Osteocyte (in vitro differentiated cells): ENCODE measurements at places on chromosomes 7 and 10. TPM values are rescaled to one million over a fixed set of nuclear protein-coding genes. Genes with fewer than 3 reads are reported as not detected.

DNA sequence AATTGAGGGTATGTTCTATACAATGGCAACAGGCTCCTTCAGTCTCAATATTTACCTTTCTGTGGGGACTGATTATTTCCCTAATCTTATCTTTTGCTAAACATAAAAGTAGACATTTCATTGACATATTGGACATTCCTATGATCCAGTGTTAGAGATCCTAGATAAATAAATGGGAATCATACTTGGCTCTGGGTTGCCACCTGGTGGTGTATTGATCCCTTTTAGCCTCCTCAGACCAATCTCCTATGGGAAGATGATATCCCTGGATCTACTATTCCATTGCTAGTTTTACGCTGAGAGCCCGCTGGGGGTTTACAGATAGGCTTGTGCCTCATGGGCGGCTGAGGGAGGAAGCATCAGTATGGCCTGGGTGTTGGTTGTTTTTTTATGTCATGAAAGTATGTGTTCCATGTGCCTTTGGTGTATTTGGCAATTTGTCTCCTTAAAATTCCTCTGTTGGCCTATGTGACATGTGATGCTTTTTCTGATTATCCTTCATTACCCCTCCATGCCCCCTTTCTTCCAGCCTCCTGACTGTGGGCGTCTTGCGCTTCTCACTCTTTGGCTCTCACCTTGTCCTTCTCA is 18.8 kb downstream of the CELF2 start:
- no peak overlapping the region for H3K27ac ChIP-seq
- DNase-seq, result no peak
- peaks cover 2% of the 10 kb centered on the region for H3K36me3 ChIP-seq

GRCh38 chr10:89129911-89130310 is 77.2 kb downstream of the CH25H start:
- DNase-seq, result no peak
- peak overlapping the region; percentile 83 for H3K27ac ChIP-seq
- H3K27me3 ChIP-seq, result peaks cover 31% of the 10 kb centered on the region
- peaks cover 3% of the 10 kb centered on the region for H3K36me3 ChIP-seq
- peak overlapping the region; percentile 35 for H3K4me3 ChIP-seq

DNA sequence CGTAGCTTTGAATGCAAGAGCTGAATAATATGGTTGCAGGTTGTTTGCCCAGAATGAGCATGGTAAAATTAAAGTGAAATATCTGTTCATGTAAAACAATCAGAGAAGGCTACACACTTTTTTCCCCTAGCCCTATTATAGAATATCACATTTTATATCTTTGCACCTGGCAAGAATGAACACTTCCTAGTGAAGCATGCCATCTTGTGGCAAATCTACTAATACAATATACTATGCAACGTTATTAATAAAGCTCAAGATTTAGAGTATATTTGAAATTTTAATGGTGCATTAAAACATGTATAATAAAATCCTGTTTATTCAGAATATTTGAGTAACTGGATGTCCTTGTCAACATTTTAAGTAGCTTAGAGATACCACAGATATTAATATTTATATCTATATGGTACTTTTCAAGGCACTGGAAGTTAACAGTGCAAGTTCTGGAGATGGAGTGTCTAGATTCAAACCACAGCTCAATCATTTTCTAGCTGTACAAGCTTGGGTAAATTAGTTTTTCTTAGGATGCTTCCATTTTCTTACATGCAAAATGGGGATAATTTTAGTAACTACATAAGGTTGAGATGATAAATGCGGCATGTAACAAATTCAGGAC is 643.1 kb upstream of the SEMA3D start:
- no peak overlapping the region for H3K4me3 ChIP-seq
- peaks cover 25% of the 10 kb centered on the region for H3K4me1 ChIP-seq
- no peak overlapping the region for H3K27ac ChIP-seq
- H3K27me3 ChIP-seq, result no peaks in the 10 kb centered on the region
- no peak for DNase-seq

DNA sequence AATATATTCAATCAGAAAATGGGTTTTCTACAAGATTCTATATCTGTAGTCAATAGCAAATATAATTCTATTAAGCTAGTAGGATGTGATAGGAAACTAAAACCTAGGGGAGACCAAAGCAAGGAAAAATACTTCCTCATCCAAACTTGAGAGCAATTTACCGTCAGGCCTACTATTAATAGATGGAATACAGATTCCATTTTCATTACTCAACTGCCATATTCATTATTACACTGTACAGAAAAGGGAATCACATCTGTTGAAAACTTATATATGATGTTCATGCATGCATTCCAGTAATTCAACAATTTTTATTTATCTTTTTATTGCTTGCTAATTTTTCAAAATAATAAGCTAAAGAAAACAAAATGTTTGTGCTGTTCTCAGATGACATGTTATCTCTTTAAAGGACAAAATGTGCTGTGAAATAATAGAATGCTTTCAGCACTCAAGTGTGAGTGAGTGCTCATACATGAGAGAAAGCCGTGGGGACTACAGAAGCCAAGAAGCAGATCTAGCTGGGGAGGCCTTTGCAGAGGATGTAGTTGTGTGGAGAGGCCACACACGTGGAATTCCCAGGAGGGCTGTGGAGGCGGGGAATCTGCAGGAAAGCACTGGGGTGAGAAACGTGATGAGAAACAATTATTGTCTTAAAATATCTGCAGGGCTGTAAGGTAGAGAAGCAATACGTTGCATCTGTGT is 110.0 kb downstream of the EGFR start:
- peak overlapping the region; percentile 96 for H3K27ac ChIP-seq
- no peaks in the 10 kb centered on the region for H3K27me3 ChIP-seq
- H3K4me3 ChIP-seq, result peak overlapping the region; percentile 1
- H3K4me1 ChIP-seq, result peaks cover 90% of the 10 kb centered on the region

- no peak for DNase-seq
- H3K27ac ChIP-seq, result no peak overlapping the region
- H3K27me3 ChIP-seq, result peaks cover 65% of the 10 kb centered on the region
- H3K36me3 ChIP-seq, result no peaks in the 10 kb centered on the region
- no peak overlapping the region for H3K4me3 ChIP-seq
These were observed 5.6 kb downstream of the LRRTM3 start for GRCh38 chr10:66931340-66931948.

DNA sequence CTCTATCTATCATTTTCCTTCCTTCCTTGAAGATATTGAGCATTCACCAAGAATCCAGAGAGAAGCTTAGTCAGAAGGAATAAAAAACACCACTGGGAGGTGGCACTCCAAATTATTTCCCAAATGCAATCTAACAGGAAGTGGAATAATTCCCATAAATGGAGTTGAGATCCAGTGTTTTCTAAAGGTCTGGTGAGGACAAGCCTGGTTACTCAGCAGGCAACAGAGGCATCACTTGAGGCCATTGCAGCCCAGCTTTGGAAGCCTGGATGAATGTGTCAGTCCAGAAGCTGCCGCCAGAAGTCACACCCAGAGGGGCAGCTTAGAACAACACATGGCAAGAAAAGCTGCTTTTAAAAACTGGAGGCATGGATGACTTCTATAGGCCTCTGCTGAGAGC is 288.9 kb upstream of the KLF6 start:
- no peaks in the 10 kb centered on the region for H3K27me3 ChIP-seq
- no peaks in the 10 kb centered on the region for H3K36me3 ChIP-seq
- H3K4me3 ChIP-seq, result no peak overlapping the region
- H3K27ac ChIP-seq, result peak overlapping the region; percentile 84
- DNase-seq, result no peak

GRCh38 chr7:4650433-4651047 is 31.6 kb upstream of the FOXK1 start:
- H3K36me3 ChIP-seq, result no peaks in the 10 kb centered on the region
- H3K4me3 ChIP-seq, result no peak overlapping the region
- no peak for DNase-seq
- H3K27me3 ChIP-seq, result no peaks in the 10 kb centered on the region
- peak overlapping the region; percentile 64 for H3K27ac ChIP-seq

DNA sequence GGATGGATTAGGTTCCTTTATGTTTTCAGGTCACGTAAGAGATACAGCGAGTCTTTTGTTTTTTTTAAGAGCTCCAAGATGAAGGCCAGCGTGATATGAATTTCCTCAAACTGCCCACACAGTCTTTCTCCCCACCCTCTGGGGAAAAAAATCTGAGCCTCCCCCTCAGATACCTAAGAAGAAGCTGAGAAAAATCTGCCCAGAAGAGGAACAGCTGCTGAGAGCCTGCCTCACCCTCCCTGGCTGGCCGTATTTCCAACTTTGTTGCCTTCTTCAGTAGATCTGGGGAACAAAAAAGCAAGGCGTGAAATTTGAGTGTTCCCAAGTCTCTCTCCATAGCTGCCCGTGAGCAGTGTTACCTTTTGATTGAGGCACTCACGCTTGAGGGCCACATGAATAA is 208.1 kb downstream of the KIAA1217 start:
- DNase-seq, result no peak
- no peaks in the 10 kb centered on the region for H3K27me3 ChIP-seq
- peaks cover 19% of the 10 kb centered on the region for H3K4me1 ChIP-seq
- no peak overlapping the region for H3K4me3 ChIP-seq
- H3K27ac ChIP-seq, result no peak overlapping the region

GRCh38 chr7:129017933-129018538 is 36.9 kb downstream of the TNPO3 start:
- peaks cover 27% of the 10 kb centered on the region for H3K36me3 ChIP-seq
- no peaks in the 10 kb centered on the region for H3K27me3 ChIP-seq

DNA sequence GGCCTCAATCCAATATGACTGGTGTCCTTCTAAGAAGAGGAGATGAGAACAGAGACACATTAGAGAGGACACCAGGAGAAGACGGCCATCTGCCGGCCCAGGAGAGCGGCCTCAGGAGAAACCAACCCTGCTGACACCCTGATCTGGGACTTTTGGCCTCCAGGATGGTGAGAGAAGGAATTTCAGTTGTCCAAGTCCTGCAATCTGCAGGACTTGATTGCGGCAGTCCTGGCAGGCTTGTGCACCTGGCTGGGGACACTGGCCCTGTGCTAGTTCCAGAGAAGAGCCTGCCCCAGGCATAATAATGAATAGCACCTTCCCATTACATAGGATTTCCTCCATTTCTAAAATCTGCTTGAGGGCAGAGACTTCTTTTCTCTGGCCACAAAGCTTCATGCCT is 409.9 kb upstream of the SHH start:
- peak; percentile 46 for DNase-seq
- H3K4me3 ChIP-seq, result no peak overlapping the region
- no peaks in the 10 kb centered on the region for H3K4me1 ChIP-seq
- no peak overlapping the region for H3K27ac ChIP-seq
- no peaks in the 10 kb centered on the region for H3K36me3 ChIP-seq

GRCh38 chr7:130982651-130983050 is 248.6 kb upstream of the KLF14 start:
- no peak for DNase-seq
- peaks cover 4% of the 10 kb centered on the region for H3K4me1 ChIP-seq
- no peaks in the 10 kb centered on the region for H3K27me3 ChIP-seq
- H3K36me3 ChIP-seq, result peaks cover 15% of the 10 kb centered on the region
- H3K27ac ChIP-seq, result no peak overlapping the region

DNA sequence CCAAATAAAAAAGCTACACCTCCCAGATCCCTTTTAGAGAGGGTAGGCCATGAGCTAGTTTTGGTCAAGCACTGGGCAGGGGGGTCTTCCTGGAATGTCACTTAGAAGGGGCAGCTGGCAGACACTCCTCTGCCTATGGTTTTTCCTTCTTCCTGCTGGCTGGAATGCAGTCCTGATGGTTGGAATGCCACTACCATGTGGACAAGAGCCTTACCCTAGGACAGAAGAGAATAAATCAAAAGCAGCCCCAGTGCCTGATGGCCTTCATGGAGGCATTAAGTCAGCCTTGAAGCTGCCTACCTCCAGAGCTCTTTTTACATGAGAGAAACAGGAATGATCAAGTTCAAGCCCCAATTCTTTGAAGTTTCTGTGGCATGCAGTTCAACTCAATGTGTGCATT is 43.5 kb upstream of the SORBS1 start:
- H3K4me3 ChIP-seq, result no peak overlapping the region
- no peaks in the 10 kb centered on the region for H3K4me1 ChIP-seq
- H3K36me3 ChIP-seq, result peaks cover 21% of the 10 kb centered on the region

GRCh38 chr7:2104107-2104710 is 128.5 kb downstream of the MAD1L1 start:
- H3K36me3 ChIP-seq, result peaks cover 2% of the 10 kb centered on the region
- peaks cover 51% of the 10 kb centered on the region for H3K4me1 ChIP-seq
- H3K27ac ChIP-seq, result peak overlapping the region; percentile 10
- peak; percentile 89 for DNase-seq
- no peak overlapping the region for H3K4me3 ChIP-seq

DNA sequence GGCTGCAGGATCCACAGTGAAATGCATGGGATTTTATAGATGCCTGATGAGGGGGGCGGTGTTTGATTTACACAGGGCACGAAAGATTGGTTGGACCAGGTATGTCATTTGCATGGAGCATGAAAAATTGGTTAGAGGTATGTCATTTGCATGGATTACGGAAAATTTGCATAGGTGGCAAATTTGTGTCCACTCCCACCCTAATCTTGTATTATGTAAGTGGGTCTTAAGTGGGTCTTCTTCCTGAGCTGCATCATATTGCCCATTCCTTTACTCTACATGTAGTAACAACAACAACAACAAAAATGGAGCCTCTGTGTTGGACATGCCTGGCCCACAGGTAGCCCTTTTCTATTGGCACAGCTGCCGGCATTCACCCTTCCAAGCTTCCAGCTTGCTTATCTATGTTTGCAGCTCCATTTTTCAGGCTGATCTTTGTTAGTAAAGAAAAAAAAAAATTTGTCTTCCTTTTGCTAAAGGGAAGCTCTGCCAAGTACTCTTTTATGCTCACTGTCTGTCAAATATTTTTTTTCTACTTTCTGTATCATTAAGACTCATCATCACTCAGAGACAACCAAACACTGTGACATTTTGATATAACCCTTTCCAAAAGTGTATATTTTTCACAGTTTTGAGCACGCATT is 10.3 kb upstream of the ZNF273 start:
- DNase-seq, result no peak
- no peaks in the 10 kb centered on the region for H3K36me3 ChIP-seq
- no peak overlapping the region for H3K27ac ChIP-seq
- no peak overlapping the region for H3K4me3 ChIP-seq

DNA sequence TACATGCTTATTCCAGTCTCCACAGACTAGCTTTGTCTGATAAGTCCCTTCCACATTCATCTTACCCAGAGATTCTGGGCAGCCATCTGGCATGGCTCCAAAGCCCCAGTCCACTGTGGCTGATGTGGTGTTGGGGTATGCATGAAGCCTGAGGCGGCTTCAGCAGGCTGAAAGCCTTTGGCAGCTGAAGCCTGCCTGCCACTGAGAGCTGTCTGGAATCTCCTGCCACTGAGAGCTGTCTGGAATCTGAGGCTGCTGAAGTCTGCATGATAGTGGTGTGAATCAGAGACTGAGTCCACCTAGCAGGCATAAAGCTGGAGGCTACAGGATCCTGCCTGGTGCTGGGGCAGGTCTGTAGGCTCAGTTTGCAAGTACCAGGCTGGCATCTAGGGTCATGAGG is 87.1 kb downstream of the DYNC1I1 start:
- peak; percentile 93 for DNase-seq
- H3K4me3 ChIP-seq, result no peak overlapping the region
- H3K27me3 ChIP-seq, result no peaks in the 10 kb centered on the region
- peaks cover 23% of the 10 kb centered on the region for H3K36me3 ChIP-seq
- peaks cover 55% of the 10 kb centered on the region for H3K4me1 ChIP-seq

CNTNAP2 gene
- total RNA-seq, result 0.76 and 1.4 TPM in 2 replicates

NKX2-3 gene
- not detected in 2 replicates for total RNA-seq

ASB4 gene
- not detected in 2 replicates for total RNA-seq
